ENCODE measurements at places on chromosomes 1 and 21. TPM values are rescaled to one million over a fixed set of nuclear protein-coding genes. Genes with fewer than 3 reads are reported as not detected.

The BCAR3 gene
- total RNA-seq: 12.4 TPM

The SLAMF9 gene
- 0.35 TPM for total RNA-seq

GRCh38 chr1:8989821-8990220, 36.4 kb downstream of the SLC2A7 start:
- no peak for DNase-seq

GRCh38 chr1:182778862-182779261, 10.7 kb upstream of the NPL start:
- no peak for DNase-seq

DNA sequence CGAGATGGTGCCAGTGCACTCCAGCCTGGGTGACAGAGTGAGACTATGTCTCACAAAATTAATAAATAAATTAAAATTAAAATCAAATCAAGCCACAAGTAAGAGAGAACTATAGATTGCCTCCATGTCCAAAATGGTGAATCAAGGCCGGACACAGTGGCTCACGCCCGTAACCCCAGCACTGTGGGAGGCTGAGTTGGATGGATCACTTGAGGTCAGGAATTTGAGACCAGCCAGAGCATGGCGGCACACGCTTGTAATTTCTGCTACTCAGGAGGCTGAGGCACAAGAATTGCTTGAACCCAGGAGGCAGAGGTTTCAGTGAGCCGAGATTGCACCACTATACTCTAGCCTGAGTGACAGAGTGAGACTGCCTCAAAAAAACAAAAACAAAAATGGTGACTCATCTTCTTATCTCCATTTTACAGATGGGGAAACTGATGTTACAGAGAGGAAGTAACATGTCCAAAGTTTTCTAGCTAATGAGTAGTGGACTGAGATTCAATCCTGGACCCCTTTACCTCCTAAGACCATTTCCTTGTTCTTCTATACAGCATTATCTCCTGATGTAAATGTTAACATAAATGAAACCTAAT, 99.0 kb upstream of the HNRNPU start:
- no peak for DNase-seq

DNA sequence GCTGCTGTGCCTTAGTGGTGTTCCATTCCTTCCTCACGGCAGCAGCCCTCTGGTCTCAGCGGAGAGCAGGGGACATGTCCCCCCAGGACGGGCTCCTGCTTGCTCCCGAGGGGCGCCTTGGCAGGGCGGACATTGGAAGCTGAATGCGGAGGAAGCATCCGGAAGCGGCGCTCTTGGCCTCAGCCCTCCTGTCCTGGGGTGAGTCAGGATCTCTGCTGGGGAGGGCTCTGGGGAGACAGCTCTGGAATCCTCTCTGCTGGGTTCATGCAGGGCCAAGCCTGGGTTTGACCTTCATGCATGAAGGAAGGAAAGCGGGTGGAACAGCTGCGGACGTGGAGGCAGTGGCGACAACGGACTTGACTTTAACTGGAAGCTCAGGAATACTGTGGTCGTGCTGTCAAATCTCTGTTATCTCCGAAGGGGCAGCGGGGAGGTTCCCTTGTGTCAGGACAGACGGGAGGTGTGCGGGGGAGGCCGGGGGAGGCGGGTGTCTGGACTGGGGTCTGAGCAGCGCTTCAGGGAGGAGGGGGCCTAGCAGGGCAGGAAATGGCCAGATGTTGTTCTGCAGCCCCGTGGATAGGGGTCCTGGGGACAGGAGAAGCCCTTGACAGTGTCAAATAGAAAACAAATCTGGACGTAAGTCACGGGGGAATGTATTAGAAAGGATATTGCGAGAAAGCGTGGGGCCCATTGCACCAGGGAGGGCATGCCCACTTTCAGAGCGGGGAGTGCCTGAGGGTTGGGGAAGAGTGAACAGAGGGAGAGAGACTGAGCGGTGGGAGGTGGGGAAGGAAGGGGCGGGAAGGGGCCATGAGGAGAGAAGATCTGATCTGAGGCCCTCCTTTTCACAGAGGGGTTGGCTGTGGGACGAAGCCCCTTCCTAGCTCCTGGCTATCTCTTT, 26.6 kb downstream of the CRYAA start:
- DNase-seq: peak; percentile 60

DNA sequence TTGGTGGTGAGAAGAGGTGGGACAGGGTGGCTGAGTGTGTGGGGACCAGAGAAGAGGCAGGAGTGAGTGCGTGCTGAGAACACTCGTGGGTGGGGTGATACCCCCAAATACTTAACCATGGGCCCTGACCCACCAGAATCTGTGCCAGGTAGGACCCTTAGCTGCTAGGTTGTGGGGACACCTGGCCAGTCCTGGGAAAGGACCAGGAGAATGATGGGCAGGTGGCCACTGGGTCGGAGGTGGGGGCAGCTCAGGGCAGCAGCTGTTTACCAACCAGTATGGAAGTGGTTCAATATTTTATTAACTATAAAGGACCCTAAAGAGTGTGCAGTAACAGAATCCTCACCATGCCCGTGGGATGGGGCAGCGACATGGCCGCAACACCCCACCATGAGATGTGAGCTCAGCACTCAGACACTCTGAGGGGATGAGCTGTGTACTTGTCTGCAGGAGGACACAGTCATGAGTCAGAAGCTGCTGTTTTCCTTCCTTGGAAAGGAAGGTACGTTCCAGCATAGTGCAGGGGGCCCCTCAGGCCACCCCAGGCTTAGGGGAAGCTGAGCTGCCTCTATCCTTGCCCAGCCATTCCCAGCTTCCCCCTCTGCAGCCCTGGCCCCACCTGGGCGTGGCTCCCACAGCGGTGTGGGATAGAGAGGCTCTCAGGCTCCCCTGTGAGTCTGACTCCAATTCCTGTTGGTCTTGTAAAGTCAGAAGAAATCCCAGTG, 25.4 kb downstream of the TEX35 start:
- DNase-seq: no peak

Measured in left cardiac atrium (tissue), 4 donors.